ENCODE measurements at places on chromosomes 12 and 14.
A peak's percentile ranks its signal among the peaks of the same experiment; 100 is the strongest.

DNA sequence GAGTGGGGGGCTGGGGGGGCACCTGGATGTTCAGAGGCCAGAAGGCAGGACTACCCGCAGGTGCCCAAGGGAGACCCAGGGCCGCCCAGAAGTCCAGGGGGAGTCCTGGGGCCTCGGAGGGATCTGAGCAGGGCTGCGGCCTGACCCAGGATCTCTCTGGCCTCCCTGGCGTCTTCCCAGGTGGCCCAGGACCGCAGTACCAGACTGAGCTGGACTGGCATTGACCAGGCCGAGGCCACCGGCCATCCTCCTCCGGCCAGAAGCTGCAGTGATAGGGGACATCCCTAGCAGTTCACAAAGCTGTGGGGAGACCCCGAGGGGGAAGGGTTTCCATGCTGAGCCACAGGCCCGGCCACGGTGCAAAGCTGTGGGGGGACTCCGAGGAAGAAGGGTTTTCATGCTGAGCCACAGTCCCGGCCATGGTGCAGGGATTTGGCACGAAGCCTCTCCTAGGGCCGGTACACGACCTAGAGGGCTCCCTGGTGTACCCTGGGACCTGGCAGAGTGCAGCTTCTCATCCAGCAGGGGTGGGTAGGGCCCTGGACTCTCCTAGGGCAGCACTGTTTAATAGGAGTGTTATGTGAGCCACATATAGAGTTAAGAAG lies 24.4 kb downstream of the FBRSL1 start:
- DNase-seq = no peak

- peak; percentile 81 for DNase-seq
Observed at GRCh38 chr14:94110552-94111181, at the start of gene IFI27. Gene IFI27 (plus strand): TSS chr14:94110736.

- DNase-seq = no peak
Observed at GRCh38 chr14:66228267-66228970, 257.8 kb upstream of the CCDC196 start.

GRCh38 chr12:72273851-72274351 lies 1.7 kb downstream of the TRHDE start:
- DNase-seq = no peak

GRCh38 chr12:102376181-102376747 lies 104.1 kb downstream of the IGF1 start:
- no peak for DNase-seq

GRCh38 chr12:71636704-71637115 lies 26.9 kb downstream of the ZFC3H1 start:
- no peak for DNase-seq

GRCh38 chr14:23159532-23159931 lies 23.9 kb downstream of the SLC7A8 start:
- no peak for DNase-seq

DNA sequence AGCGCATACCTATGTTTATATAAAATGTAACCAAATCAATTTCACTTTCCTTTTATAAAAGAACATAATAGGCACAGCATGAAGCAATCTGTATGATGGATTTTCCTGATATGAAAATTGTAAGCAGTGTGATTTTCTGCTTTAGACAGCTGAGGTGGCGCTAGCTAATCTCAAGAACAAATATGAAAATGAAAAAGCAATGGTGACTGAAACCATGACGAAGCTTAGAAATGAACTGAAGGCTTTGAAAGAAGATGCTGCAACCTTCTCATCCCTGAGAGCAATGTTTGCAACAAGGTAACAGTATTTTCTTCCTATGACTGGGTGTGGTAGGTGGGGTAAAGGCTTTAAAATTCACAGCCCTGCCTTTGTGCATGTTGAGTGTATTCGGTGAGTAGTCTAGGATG lies 65.0 kb upstream of the FGD4 start:
- DNase-seq = no peak

GRCh38 chr14:58151133-58152013 lies 640 bp downstream of the ARMH4 start:
- no peak for DNase-seq

DNA sequence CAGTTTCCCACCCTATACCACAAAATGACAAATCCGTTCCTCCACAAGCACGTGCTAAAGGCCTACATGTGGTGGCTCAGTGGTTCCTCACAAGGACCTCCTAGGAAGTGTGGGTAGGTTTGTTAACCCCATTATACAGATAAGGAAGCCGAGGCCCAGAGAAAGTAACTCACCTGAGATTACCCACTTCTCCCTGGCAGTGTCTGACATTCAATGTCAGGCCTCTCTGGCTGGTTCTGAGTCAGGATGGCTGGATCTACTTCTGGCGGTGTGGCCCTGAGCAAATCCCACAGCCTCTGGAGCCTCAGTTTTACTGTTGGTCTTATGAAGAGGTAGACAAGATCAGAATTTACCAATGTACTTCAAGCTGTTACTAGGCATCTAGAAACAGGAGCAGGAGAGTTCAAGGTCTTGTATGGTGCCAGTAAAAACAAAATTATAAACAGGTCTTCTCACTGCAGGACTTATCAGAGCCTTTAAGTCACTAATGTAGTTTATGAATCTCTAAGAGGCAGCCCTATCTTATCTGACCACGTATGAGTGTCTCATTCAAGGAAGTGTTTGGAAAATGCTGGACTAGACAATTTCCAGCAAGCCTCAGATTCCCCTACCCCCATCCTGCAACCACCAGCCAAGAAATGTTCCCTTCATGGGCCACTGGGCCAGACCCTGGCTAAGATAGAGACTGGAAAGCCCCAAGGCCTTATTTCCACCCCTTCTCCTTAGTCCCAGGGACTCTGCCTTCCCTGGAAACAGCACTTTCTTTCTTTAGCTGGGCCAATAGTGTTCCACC lies 4.2 kb downstream of the HSPB8 start:
- no peak for DNase-seq

DNA sequence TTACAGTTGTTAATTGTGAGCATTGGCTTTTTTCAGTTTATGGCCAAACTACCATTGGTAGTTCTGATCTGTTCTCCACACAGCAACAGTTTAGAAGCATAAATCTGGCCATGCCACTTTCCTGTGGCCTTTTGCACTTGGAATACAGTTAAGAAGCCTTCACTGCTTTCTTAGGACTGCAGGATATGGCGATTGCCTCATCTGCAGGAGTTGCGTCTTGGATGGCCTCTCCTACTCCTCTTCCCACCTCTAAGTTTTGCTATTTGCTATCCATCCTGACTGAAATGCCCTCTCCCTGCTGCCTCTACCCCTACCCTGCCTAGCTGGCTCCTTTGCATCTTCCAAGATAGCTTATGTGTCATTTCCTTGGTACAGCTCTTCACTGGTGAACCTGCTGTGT lies 12.8 kb upstream of the BMAL2 start:
- no peak for DNase-seq

DNA sequence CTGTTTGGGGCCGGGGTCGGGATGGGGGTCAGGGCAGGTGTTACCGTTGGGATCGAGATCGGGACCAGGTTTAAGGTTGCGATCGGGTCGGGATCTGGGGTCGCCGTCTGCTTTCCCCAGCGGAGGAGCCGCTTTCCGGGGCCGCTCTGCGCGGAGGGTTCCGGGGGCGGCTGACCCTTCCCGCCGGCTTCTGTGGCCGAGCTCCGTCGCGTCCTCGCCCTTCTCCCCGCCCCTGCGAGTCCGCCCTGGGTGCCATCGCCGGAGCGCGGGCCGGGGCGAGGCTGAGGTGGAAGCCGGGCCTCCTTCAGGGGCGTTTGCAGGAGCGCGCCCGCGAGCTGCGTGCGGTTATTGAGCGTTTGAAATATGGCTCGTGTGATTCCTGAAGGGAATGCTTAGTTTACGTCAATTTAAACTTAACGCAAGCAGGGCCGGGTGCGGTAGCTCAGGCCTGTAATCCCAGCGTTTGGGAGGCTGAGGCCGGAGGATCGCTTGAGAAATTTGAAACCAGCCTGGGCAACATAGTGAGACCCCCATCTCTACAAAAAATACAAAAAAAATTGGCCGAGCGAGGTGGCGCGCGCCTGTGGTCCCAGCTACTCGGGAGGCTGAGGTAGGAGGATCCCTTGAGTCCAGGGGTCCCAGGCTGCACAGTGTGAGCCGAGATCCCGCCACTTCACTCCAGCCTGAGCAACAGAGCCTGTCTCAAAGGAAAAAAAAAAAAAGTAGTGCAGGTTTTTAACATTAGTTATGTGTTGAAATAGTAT lies 620 bp downstream of the PGAM5 start:
- DNase-seq = peak; percentile 33

- no peak for DNase-seq
Observed at GRCh38 chr12:2108166-2108565, 55.4 kb downstream of the CACNA1C start.

DNA sequence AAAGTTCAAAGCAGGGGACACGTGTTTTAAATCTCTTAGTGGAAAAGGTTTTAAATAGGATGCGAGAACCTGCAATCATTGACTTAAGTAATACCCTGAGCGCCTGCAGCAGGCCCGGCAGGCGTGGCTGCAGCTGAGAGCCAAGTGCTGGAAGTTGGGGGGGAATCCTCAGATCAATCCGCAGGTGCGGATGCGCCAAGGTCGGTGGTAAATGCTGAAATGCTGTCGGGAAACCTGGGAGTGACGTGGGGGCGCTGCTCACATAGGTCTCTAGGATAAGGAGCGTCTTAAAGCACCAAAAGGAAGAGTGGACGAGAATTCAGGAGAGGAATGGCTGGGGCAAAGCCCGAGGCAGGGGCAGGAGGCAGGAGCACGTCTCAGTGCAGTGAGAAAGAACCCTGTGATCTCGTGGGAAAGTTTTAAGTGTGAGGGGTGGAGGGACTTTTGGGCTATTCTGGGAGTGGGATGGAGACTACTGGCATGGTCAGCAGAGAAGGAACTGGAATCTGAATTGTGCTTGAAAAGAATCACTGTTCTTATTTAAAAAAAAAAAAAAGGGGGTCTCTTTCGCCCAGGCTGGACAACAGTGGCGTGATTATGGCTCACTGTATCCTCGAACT lies 883 bp upstream of the CDCA4 start:
- DNase-seq = peak; percentile 64

- DNase-seq = no peak
Observed at GRCh38 chr12:59431266-59431665, 164.6 kb upstream of the SLC16A7 start.

DNA sequence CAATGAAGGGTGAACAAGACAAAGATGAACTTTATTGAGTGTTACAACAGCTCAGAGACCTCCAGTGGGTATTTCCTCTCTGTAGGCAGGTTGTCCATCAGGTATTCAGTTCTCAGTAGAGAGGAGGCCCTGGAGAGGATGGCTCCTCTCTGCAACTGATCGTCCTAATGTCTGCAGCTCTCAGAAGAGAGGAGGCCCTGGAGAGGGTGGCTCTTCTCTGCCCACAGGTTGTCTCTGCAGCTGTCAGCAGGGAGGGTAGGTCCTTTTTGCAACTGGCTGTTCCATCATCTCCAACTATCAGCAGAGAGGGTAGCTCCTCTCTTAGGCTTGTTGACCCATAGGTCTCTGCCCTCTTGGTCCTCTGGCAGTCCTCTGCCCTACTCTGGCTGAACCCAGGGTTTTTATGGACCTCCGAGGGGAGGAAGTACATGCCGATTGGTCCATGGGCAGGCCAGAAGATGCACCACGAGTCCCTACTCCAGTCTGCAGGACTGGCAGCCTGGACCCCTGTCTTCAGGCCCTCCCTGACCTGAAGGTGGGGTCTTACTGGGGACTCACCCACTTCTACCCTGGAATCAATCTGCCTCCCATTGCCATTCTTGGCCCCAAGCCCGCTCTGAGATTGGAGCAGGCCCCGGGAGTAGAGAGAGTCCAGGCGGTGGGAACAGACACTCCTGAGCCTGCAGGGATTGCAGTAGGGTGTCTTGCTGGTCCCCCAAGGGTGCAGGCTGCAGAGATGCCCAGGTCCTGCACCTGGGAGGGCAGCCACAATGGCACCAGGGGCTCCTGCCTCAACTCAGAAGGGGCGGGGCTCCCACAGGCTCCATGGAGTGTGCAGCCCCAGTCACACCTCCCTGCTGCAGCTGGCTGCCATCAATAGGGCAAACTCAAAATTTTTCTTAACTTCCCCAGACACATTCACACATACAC lies 2.3 kb downstream of the TMEM116 start:
- no peak for DNase-seq

DNA sequence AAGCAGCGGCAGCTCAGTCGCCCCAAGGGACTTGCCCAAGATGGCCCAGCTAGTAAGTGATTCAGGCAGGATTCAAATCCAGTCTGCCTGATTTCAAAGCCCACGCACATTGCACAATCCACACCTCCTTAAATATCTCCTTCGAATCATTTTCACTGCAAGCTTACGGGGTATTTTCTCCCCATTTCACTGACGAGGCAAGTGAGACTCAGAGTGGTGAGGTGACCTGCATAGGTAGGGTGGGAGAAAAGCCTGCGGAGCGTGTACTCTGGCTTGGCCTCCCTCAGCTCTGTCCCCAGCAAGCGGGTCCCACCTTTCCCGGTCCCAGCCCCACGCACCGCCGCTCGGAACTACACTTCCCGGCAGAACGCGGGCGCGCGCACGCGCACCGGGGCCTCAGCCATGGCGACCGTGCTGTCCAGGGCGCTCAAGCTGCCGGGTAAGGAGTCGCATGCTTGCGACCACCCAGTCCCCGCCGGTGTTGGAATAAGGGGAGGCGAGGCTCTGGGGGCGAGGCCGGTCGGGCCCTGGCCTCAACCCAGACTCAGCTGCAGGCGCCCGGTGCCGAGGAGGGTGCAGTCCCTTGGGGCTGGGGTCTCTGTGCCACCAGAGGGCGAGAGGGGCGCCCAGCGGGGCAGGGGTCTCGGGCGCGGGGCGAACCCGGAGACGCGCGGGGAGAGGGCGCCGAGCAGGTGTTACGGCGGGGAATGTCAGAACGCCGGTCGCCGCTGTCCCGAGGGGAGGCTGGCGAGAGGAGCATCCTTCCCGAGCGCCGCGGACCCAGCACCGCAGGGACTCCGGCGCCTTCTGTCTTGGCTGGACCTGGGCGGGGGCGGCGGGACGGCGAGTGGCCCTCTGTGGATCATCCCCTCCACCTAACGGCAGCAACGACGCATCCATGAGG lies at the start of gene FAM234B:
TSS of gene FAM234B (plus strand) at position 380 of the 904 bp plus-strand sequence. CDS start at position 403, 23 bp downstream.
- DNase-seq = peak; percentile 79

All from transverse colon (tissue), 4 donors.